ENCODE measurements at places on chromosomes 2 and 18. TPM values are rescaled to one million over a fixed set of nuclear protein-coding genes. Genes with fewer than 3 reads are reported as not detected.

GRCh38 chr18:42268798-42269197 is 313.8 kb downstream of the PIK3C3 start:
- H3K4me1 ChIP-seq: no peaks in the 10 kb centered on the region
- no peak overlapping the region for H3K27ac ChIP-seq
- H3K36me3 ChIP-seq: no peaks in the 10 kb centered on the region
- DNase-seq: no peak

DNA sequence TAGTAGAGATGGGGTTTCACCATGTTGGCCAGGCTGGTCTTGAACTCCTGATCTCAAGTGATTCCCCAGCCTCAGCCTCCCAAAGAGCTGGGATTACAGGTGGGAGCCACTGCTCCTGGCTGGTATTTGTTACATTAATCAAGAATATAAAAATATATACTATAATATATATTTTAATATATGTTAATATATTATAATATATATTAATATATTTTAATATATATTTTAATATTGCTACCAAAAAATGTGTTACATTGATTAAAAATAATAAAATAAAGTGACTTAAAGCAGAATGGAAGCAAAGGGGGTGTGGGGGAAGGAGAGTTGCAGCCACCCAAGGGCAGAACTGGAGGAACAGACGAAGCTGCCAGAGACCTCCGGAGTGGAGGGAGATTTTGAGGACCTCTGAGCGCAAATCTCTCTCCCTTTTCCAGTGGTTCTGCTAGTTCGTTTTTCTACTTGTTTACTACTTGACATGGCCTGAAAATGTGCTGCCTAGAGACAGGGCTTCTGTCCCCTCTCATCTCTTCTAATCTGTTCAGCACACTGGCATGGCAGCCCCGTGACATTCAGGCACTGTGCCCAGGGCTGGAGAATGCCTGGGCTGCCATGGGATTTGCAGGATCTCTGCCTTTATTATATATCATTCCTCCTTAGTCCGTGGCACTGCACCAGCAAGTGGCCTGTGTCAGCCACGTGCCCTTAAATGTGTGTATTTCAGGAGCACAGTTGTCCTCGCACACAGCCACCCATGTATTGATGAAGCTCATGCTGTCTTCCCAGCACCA is 47.9 kb upstream of the RAB12 start:
- no peak for DNase-seq
- H3K27me3 ChIP-seq: peaks cover 3% of the 10 kb centered on the region
- no peak overlapping the region for H3K27ac ChIP-seq

DNA sequence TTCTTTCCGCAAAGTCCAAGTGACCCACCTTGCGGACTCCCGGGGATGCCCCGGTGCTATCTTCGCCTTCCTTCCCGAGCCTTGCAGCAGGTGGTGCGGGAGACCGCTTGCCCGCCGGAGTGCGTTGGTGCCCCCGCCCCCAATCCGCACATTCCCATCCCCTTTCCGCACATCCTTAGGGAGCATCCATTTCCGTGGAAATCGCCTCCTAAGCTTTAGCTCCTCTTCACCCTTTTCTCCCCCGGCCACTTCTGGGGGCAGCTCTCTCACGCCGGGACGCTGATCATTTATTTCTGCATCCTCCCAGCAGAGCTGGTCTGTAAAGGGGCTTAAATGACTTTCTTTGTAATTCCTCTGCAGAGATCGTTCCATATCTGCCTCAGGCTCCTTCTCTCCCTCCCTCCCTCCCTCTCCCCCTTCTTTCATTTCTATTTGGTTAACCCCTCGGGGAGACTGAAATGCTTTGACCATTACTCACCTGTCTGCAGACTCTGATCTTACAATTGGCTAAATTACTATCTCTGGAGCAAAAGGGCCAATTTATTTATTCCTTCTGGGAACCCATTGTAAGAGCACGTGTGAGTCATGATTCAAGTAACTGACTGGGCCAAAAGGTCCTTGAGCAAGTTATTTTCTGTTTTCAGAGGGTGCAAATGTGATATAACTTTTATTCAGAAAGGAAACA is 1.3 kb upstream of the LYPD1 start:
- no peak overlapping the region for H3K4me3 ChIP-seq
- no peak for DNase-seq
- peaks cover 2% of the 10 kb centered on the region for H3K36me3 ChIP-seq
- H3K27me3 ChIP-seq: peaks cover 32% of the 10 kb centered on the region
- H3K27ac ChIP-seq: peak overlapping the region; percentile 61

DNA sequence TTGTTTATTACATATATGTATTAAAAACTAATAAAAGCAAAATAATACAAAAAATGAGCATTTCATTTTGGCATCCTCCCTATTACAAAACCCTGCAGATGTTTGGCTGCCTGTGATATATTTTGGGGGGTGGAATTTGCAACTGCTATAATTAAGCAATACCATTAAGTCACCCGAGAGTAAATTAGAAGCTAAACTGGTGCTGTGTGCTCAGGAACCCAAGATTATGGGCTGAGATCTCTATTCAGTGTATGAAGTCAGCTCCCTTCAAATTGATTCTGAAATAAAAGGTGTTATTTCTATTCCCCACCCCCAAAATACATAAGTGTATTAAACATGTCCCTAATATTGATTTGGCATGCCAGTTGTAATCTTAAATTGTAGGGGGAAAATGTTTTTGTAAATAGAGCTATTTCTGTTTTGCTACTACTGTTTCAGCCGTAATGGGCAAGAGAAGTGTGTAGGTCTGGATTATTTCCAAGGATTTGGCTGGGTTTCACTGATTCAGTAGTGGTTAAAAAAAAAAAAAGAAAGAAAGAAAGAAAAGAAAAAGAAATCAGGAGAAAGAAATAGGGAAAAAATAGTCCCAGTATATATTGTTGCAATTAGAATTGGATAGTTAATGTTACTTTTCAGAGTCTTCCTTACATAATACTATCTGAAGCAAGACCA is 110.9 kb downstream of the SS18 start:
- H3K4me1 ChIP-seq: no peaks in the 10 kb centered on the region
- no peak for DNase-seq
- no peaks in the 10 kb centered on the region for H3K36me3 ChIP-seq
- H3K27ac ChIP-seq: no peak overlapping the region
- no peak overlapping the region for H3K4me3 ChIP-seq

Gene CABLES1
- total RNA-seq: 3.2 TPM

DNA sequence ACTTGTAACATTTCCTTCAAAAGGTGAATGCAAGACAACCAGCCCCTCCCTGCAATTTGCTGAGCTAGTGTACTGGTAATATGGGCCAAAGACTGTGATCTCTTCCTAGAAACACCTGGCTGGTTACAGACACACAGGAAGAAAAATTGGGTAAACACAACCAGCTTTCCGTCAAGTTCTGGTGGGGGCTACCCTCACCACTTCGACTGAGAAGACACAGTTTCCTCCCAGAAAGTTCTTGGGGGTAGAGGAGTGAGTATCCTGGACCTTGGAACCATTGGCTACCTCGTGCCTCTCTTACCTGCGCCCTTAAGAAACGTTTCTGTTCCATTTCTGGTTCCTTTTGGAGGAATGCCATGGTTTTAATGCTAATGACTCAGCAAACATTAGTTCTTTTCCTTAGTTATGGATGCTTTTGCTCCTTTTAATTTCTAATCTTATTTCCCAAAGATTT is 120.9 kb upstream of the DLX2 start:
- H3K36me3 ChIP-seq: peaks cover 5% of the 10 kb centered on the region
- H3K4me3 ChIP-seq: no peak overlapping the region
- H3K27ac ChIP-seq: no peak overlapping the region
- no peaks in the 10 kb centered on the region for H3K27me3 ChIP-seq
- DNase-seq: no peak
- H3K4me1 ChIP-seq: peaks cover 76% of the 10 kb centered on the region
